Activated CD8-positive, alpha-beta T cell treated with anti-CD3 and anti-CD28 coated beads for 36 hours (primary cell): ENCODE measurements at places on chromosomes 1 and 21. TPM values are rescaled to one million over a fixed set of nuclear protein-coding genes. Genes with fewer than 3 reads are reported as not detected.

C1orf115 gene
- 0.13 TPM for total RNA-seq

SGIP1 gene
- not detected for total RNA-seq

IL6R gene
- 2.2 TPM for total RNA-seq

DDAH1 gene
- total RNA-seq: 0.07 TPM

GJA9 gene
- not detected for total RNA-seq
